ENCODE measurements at places on chromosomes 6 and 20.

- DNase-seq: no peak
Observed at GRCh38 chr20:45782890-45783289, 8.8 kb downstream of the WFDC3 start.

DNA sequence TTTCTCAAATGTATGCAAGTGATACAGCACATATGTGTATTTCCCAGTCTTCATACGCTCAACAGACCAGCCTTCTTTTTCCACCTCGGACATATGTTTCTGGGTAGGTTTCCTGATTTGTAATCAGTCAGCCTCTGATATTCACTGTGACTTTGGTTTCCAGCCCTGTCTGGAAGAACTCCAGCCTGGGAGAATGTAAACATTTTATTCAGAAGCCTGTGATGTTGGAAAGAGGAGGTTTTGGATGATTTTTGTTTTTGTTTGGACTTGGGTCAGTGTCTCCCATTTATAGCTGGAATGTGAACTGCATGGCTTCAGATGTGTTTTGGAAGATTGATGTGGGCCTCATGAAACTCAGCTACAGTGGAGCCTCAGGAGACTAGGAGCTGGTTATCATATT is 172.2 kb upstream of the CENPW start:
- DNase-seq: no peak

DNA sequence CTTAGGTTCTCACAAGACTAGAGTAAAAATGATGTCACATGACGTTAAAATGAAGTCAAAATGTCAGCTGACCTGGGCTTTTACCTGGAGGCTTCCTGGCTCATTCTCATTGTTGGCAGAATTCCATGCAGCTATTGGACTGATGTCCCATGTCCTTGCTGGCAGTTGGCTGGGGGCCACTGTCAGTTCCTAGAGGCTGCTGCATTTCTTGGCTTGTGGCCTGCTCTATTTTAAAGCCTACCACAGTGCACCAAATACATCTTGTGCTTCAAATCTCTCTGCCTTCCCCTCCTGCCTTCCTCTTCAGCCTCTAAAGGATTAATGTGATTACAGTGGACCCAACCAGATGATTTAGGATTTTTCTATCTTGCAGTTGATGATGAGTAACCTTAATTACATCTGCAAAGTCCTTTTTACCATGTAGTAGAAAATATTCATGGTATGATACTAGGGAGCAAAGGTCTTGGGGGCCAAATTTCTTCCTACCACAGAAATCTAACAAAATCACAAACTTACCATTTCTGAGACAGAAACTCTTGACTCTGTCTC is 81.9 kb downstream of the FIG4 start:
- DNase-seq: no peak

DNA sequence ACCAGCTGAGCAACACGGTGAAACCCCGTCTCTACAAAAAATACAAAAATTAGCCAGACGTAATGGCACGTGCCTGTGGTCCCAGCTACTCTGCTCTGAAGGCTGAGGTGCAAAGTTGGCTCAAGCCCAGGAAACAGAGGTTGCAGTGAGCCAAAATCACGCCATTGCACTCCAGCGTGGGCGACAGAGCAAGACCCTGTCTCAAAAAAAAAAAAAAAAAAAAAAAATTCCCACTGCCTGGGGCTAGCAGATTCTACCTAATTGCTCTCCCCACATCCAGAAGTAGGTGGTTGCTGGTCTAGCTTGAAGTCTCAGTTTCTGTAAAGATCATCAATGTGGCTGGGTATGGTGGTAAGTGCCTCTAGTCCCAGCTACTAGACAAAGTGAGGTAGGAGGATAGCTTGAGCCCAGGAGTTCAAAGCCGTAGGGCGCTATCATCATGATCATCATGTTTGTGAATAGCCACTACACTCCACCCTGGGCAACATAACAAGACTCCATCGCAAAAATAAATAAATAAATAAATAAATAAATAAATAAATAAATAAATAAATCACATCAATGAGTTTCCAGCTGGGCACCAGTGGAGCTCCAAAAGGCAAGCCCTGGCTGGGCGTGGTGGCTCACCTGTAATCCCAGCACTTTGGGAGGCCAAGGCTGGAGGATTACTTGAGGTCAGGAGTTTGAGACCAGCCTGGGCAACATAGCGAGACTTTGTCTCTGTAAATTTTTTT is 6.3 kb upstream of the AP5S1 start:
- no peak for DNase-seq

GRCh38 chr20:24795436-24795835 is 153.6 kb upstream of the CST7 start:
- DNase-seq: no peak

GRCh38 chr20:56465997-56466396 is 2.4 kb upstream of the RTF2 start:
- DNase-seq: no peak

- DNase-seq: no peak
Observed at GRCh38 chr20:43349841-43350240, 107.9 kb upstream of the SRSF6 start.

- DNase-seq: no peak
Observed at GRCh38 chr6:167000759-167001158, 1.6 kb downstream of the CEP43 start.

DNA sequence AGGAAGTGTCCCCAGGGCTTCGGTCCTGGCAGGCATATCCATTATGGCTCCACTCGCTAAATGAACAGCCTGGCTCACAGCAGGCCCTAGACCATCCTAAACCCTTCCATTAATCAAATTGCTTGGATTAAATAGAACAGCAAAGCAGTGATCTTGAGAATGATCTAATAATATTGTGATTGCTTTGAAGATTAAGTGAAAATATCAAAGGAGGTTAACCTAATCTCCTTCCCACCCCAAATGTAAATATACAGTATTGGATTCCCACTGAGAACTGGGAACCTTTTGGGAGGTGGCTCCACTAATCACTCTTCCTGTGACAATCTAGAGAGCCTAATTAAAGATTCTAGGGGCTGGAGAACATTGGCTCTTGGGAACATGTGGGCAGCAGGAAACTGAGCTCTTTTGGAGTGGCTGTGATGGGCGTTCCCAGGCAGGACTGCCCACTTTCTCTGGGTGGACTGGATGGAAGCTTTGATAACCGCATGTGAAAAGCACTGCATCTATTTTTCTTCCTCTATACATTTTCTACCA is 68.3 kb upstream of the FRMD1 start:
- DNase-seq: no peak

DNA sequence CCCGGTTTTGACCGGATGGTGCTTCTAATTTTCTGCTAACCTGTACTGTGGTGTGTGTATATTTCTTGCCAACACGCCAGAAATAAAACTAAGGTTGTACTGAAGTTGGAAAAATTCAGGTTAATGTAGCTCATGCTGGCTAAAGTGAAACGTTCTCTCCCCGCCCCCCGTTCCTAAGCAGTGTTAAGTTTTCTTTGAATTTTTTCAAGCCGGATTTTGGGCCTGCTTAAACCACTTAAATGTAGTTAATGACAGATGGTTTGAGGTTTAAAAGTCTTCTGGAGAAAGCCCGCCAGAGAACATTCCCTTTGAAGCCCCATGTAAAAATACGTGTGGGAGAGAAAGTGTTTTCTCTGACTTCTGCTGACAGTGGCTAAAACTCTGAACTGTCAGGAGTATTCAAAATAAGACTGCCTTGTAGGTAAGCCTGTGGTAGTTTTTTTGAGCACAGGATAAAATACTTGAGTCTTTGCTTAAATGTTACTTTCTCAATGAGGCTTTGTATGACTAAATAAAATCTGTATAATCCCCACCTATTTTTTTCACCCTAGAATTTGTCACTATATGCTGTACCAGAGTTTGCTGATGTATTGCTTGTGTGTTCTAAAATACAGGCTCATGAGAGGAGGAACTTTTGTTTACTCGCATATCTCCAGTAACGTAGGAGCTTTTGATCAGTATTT is 101.3 kb downstream of the OR2B2 start:
- no peak for DNase-seq

DNA sequence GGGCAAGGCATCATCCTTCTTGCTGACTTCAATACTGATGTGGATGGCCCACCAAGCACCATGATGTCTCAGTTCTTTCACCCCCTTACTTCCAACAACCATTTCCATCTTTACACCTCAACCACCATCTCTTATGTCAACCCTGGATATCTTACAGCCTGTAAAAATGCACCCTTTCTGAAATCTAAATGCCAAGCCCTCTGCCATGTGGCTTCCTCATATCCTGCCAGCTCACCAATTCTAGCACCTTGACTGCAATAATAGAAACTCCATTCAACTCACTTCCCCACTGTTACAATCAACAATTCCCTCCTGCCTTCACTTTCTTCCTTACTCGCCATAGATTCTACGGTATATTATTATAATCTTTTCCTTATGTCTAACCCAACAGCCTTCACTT is 57.9 kb downstream of the LY86 start:
- no peak for DNase-seq

- DNase-seq: no peak
Observed at GRCh38 chr6:57313711-57314471, 3.5 kb upstream of the PRIM2 start.

DNA sequence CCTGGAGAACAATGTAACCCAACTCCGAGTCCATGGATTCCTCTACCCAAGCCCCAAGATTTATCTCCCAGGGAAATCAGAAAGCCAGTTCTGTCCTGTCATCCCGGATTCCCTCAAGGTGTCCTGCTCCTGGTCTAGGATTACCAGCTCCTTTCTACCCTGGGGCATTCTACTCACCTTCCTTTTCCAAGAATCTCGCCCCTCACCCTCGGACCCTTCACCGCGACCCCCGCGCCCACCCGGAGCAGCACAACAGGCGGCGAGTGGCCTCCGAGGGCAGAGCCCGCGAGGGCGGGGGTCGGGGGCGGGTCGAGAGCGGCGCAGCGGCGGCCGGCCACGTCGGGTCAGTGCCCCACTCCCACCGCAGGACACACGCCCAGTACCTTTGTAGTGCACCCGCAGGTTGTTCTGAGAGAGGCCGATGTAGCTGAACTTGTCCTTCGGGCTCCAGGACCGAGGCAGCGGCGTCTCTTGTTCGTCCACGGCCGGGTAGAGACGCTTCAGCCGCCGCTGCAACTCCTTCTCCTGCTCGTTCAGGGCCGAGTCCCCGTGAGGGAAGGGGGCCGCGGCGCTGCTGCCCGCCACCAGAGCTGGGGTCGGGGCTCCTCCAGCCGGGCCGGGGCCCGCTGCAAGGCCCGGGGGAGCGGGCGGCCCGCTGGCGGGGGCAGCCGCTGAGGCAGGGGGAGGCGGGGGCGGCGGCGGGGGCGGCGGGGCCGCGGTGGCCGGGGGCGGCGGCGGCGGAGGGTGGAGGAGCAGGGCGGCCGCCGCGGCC is 897 bp downstream of the RANBP9 start:
- DNase-seq: no peak

DNA sequence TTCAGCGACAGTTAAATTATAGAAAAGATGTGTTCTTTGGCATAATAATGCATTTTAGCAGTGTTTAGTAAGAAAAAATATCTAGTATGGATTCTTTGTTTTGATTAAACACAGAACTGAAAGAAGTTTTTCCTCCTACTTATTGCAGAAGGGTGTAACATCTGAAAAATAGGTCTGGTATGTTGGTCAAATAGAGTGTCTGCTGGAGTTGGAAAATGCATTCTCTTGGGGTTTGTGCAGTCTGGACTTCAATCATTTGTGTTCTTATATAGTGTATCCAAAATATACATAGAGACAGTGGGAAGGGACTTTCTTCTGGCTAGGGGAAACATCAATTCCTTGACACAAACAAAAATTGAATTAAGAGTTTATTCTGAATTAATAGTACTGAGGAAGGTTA is 132.4 kb upstream of the MAN1A1 start:
- no peak for DNase-seq

GRCh38 chr6:166608774-166609173 is 18.3 kb downstream of the RPS6KA2 start:
- no peak for DNase-seq

DNA sequence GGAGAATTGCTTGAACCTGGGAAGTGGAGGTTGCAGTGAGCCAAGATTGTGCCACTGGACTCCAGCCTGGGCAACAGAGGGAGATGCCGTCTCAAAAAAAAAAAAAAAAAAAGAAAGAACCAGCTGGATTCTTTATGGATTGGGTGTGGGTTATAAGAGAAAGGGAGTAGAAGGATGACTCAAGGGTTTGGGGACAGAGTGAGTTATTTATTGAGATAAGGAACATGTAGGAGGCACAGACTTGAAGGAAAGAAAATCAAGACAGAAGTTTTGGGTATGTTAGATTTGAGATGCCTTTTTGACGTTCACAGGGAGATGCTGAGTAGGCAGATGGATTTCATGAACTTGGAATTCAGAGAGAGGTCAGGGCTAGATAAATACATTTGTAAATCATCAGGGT is 47.6 kb downstream of the KIZ start:
- DNase-seq: no peak

- no peak for DNase-seq
Observed at GRCh38 chr6:132261354-132261753, 139.9 kb downstream of the MOXD1 start.

- DNase-seq: no peak
Observed at GRCh38 chr6:10403385-10404106, 11.3 kb downstream of the TFAP2A start.

GRCh38 chr6:63764318-63764916 is 128.8 kb downstream of the PHF3 start:
- DNase-seq: no peak

- no peak for DNase-seq
Observed at GRCh38 chr6:15952231-15953151, 176.4 kb upstream of the MYLIP start.

- DNase-seq: no peak
Observed at GRCh38 chr6:109117346-109118035, 22.2 kb downstream of the CEP57L1 start.

Measured in NCI-H2081 treated with DMSO at 0.1 percent for 48 hours (cell line).